ENCODE measurements at places on chromosomes 7 and 10.

DNA sequence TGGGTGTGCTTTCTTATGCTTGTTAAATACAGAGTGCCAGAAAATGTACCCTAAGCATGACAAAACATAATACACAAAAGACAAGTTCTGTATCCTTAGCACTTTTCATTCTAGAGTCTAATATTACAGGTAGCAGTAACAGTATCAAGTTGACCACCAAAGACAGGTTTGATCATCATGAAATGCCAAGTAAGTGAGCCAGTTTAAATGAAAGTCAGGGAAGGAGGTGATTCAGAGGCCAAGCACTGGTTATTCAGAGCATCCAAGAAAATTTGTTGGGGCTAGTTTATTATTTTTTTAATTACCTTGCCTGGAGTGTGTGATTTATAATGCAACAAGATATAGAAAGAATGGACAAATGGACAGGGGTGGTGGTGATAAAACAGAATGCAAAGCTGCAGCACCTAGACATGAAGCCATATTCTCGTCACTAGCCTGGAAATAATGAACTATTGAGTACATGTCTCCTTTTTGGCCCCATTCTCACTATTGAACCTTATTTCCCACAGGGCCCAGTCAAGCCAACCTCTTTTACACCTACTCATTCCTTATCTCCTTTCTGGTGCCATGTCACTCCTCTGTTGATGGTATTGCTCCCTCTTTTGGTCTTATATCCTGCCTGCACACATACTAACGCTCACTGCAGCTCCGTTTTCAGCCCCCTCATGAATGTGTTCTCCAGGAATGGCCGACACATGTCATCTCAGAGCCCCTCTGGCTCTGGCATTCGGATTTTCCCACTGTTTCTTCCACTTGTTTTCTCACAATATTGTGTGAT is 78.6 kb upstream of the GLCCI1 start:
- DNase-seq: no peak

- no peak for DNase-seq
Observed at GRCh38 chr7:142454862-142455261, 197.0 kb upstream of the PRSS58 start.

DNA sequence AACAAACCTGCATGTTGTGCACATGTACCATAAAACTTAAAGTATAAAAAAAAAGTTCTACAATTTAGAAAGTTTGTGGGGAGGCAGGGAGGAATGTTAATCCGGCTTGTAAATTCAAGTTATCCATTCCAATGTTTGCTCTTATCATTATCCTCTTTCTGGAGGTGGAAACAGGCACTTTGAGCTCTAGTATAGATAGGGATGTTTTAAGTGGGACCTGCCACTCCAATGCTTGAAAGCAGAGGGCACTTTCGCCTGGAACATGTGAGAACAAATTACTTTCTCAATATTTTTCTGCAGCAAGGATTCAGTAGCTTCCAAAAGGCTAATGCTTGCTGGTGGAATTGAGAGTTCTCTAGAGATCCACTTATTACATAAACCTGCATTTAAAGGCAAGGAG is 45.6 kb downstream of the FEZF1 start:
- DNase-seq: no peak

- DNase-seq: no peak
Observed at GRCh38 chr10:1465993-1466764, 271.1 kb downstream of the ADARB2 start.

- no peak for DNase-seq
Observed at GRCh38 chr7:148481971-148482626, 108.5 kb upstream of the C7orf33 start.

DNA sequence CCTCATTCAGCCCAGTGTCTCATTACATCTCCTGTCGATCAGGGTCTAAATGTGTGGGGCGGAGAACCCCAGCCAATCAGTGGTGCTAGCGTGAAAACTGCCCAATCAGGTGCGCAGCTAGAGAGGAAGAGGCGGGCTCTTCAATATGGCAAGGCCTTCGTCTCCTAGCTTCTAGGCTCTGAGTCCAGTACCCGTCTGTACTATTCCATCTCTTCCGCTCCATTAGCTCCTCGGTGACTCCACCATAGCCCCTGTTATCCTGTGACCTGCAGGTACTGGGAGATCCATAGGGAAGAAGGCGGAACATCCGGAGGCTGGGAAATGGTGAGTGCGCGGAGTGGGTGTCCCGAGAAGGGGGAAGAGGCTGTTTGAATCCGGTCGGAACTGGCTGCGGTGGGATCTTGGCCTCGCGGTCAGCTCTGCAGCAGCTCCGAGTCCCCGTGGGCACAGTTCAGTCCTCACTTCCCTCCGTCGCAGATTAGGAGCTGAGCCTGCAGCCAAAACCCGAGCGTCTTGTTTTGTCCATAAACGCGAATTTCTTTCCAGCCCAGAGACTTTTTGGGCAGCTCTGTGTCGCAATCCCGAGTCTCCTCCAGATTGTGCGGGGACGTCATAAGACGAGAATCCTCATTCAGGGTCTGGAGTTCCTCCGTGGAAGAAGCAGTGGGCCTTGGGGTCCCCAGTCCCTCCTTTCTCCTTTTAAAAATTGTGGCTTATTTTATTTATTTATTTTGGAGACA is at the start of gene ZNF727:
TSS of gene ZNF727 (plus strand) at position 134 of the 740 bp plus-strand sequence. CDS start at position 322, 188 bp downstream.
- DNase-seq: peak; percentile 79

GRCh38 chr10:30445711-30446110 is 11.7 kb downstream of the MAP3K8 start:
- no peak for DNase-seq

- DNase-seq: no peak
Observed at GRCh38 chr10:34938399-34938670, 123.2 kb upstream of the PARD3 start.

GRCh38 chr10:47104786-47105385 is 193.7 kb downstream of the PTPN20 start:
- no peak for DNase-seq

DNA sequence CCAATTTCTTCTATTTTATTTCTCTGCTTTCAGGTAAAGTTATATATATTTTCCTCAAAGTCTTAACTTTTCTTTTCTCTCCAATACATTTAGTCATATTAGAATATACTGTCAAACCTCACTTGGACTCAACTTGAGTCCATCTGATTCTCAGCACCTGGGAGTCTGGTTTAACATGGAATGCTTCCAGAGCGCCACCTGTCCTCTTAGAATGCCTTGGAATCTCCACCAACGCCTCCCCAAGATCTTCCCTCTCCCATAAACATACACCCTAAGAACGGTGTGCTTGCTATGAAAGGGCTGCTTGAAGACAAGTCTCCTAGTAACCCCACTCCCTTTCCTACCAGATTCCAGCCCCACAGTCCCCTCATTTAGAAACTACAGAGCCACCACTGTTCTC is 229.1 kb upstream of the MKLN1 start:
- no peak for DNase-seq
